ENCODE measurements at places on chromosomes 6 and 20. TPM values are rescaled to one million over a fixed set of nuclear protein-coding genes. Genes with fewer than 3 reads are reported as not detected.

Gene SIRPB2
- total RNA-seq: 3.5 TPM

Gene PACSIN1
- 13.6 TPM for total RNA-seq

Gene HUS1B
- not detected for total RNA-seq

Gene NMBR
- total RNA-seq: not detected

- DNase-seq: no peak
Measured at GRCh38 chr6:154234019-154234772, 122.4 kb downstream of the IPCEF1 start.

- no peak for DNase-seq
Measured at GRCh38 chr6:1917626-1918371, 308.1 kb downstream of the FOXC1 start.

- no peak for DNase-seq
Measured at GRCh38 chr6:138957903-138958302, 30.1 kb downstream of the REPS1 start.

DNA sequence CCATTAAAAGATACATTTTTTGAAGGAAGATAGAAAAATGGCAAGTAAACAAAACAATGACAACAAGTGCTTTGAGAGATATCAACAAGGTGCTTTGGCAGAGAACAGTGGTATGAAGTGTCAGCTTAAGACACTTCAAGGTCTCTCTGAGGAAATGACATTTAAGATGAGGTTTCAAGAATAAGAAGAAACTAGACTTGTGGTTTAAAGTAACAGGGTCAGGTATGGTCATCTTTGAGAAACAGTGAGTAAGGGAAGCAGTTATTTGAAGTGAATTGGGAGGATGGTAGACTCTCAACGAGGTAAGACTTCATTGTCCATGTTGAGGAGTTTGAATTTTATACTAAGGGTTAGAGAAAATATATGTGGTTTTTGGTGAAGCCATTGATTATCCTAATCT, 77.8 kb downstream of the SYCP2L start:
- no peak for DNase-seq

All from left ventricle myocardium superior (tissue), 1 donor.